ENCODE measurements at places on chromosomes 2 and 18.

DNA sequence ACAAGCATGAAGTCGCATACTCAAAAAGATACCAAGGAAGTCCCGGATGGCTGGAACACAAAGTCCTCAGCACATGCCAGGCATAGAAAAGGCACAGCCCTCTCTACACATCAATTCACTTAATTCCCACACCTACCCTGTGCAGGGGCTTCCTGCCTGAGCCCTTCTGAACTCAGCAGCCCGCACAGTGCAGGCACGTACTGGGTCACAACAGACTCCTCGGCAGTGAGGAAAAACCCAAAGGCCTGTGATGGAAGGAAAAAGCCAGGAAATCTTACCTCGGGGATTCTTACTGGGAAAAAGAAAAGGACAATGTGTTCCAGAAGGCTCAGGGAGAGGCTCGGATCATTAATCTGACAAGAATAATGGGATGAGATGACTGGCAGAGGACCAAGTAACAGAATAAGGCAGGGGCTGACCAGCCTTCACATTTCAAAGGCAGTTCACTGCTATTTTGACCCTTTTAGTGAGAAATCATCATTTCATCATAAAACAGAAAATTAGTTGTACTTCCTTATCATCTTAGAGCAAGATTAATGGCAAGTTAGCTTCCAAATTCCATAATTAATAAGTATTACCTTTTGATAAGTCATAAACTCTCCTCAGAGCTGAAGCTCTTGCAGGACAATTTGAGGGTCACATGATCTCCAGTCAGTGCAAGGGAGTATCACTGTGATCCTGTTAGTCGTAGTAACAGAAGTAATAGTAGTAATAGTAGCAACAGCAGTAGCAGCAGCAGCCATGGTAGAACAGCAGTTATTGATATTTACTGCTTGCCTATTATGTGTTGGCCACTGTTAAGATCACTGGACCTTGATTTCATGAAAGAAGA lies 87.4 kb downstream of the STK39 start:
- no peak for DNase-seq

DNA sequence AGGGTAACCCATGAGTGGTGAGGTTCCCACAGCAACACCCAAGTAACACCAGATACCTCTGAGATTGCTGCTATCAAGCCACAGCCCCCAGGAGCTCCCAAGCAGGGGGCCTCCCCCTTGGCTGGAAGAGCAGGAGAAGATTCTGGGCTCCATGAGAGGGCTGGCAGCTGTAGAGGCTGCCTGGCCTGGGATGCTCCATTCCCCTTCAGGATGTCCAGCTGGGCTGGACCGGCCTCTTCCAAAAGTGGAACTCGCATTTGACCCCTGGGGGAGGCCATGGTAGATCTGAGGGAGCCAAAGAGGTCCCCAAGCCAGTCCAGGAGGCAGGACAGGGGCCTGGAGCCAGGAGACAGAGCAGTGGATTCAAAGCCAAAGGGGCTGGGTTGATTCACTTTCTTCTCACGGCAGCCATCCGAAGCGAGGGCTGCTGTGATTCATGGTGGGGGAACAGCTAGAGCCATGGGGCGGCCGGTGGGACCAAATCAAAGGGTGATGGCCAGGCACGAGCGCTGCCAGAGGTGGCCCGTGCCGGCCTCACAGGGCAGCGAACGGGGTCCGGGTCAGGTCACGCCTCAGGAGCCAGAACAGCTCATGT lies 95.3 kb upstream of the ID2 start:
- no peak for DNase-seq

- no peak for DNase-seq
Observed at GRCh38 chr2:168286535-168286934, 39.1 kb upstream of the STK39 start.

DNA sequence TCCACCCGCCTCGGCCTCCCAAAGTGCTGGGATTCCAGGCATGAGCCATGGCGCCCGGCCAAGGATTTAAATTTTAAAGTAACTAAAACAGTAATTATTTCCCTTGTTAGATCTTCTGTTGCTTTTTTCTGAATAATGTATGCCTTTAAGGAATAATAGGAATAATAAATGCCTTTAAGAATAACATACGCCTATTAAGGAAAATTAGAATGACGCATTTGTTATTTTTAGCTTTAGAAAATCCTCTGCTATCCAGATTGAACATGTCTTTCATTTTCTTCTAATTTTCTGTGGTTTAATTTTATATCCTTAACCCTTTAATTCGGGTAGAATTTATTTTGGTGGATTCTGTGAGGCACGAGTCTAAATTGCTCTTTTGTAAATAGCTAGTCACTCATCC lies 23.1 kb upstream of the TMBIM1 start:
- DNase-seq, result no peak

DNA sequence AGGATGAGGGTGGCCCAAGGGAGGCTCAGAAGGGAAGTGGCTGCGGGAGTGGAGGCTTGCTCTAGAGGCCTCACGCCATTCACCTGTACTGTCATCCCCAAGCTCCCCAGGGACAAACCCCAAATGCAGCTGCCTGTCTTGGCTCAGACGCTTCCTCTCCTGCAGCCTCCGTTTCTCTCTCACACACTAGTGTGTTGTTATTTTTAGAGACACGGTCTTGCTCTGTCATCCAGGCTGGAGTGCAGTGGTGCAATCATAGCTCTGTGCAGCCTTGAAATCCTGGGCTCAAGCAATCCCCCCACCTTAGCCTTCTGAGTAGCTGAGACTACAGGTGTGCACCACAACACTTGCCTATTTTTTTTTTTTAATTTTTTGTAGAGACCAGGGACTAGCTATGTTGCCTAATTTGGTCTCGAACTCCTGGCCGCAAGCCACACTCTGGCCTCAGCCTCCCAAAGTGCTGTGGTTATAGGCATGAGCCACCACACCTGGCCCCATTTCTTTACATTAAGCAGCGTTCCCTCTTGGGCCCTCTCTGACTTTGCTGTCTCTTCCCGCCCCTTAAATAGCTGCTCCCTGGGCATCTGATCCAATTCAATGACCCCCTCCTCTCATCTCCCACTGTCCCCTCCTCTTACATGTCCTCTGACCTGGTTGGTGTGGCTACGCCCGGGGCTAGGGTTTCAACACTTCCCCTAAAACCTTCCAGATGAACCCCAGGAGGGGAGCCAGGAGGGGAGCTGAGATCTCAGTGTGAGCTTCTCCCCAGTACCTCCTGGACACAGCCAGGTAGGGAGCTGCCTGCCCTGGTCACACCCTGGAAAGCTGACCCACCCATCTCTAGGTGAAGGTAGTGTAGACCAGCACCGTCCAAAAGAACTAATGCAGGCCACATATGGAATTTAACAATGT lies 24.0 kb upstream of the LOXHD1 start:
- DNase-seq, result no peak
